ENCODE measurements at places on chromosomes 12 and 14.

GRCh38 chr12:94676031-94676641 lies 25.8 kb upstream of the TMCC3 start:
- DNase-seq: no peak

DNA sequence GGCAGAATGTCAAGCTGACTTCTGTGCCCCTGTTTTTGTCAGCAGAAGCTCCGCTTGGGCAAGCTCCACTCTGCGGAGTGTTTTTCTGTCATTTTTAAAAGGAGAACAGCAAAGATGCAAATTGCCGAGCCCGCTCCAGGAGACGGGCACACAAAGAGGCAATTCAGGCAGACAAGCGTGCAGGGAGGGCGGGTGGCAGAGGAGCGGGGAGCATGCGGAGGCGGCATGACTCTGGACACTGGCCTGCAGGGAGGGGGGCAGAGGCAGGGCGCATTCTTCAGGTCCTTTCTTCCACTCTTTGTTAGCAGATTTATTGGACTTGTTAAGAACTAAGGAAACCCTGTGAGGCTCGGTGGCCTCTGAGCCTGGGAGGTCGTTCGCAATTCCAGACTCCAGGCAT lies 187.3 kb upstream of the RMST start:
- no peak for DNase-seq

DNA sequence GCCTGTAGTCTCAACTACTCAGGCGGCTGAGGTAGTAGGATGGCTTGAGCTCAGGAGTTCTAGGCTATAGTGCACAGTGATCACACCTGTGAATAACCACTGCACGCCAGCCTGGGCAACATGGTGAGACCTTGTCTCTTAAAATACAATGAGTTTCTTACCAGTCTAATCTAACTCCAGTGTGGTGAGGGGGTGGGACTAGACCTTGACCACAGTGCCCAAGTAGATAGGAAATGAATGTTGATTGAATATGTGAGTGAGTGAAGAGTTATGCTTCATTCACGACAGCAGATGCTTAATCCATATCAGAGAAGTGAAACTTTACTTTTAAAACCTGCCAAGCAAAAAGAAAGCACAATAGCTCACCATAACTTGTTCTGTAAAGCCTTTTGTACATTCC lies 11.2 kb upstream of the AK7 start:
- DNase-seq: no peak

DNA sequence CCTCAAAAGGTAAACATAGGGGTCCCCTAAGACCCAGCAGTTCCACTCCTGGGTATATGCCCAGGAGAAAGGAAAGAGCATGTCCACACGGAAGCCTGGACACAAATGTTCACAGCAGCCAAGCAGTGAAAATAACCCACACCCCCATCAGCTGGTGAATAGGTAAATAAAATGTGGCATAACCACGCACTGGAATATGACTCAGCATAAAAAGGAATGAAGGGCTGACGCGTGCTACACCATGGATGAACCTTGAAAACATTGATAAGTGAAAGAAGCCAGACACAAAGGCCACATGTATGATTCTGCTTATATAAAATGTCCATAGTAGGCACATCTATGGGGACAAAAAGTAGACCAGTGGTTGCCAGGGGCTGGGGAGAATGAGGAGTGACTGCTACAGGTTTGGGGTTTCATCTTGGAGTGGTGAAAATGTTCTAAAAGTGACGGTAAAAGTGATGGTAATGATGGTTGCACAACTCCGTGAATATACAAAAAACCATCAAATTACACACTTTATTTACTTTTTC lies 3.8 kb upstream of the SCARB1 start:
- DNase-seq: no peak

DNA sequence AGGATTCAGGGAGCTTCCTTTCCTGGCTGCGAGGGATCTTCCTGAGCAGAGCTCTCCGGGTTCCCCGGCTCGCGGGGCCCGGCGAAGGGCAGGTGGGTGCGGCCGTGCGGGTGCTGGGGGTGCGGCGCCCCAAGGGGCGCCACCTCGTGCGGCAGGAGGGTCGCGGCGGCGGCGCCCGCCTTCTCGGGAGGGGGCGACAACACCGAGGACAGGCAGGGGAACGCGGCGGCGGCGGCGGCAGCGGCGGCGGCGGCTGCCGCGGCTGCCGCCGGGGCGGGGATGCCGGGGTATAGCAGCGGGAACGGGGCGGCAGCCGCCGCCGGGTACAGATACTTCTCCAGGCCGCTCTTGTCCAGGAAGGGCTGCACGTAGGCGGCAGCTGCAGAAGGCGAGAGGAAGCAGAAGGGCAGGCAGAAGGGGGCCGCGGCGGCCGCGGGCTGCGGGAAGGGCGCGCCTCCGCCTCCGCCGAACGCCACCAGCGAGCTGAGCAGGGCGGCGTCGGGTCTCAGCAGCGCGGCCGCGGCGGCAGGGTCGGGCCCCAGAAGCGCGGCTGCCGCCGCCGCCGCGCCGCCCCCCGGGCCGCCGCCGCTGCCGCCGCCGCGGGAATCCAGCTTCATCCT lies 2.7 kb downstream of the BHLHE41 start:
- DNase-seq: no peak

DNA sequence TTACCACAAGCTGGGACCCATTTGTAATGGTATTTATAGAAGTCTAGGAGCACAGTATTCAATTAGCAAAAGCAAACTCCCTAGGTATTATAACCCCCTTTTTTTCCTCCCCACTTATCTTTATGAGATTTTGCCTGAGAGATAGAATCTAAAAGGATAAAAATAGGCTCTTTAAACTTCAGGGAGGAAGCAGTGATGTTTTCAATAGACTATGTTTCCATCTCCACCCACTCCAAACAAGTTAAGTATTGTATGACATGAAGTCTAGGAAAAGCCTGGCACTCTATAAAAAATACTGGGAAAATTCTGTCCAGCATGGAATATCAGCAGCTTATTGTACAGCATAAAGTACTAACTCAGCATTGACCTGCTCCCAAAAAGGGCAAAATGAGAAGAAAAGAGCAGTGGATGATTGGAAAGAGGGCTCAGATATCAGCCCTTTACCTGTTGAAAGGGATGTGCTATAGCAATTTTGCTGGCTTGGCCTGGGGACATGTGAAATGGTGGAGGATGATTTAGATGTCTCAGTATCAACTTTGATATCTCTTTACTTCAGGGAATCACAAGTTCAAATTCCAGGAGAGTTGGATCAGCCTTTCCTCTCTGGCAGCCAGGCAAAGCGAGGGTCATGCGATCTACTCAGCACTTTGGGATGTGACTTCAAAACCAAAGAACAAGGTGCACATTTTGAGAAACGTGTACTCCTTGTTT lies 72.4 kb downstream of the IGF1 start:
- no peak for DNase-seq

All from SK-N-MC (cell line).